ENCODE measurements at places on chromosomes 1 and 21.

- no peak overlapping the region for H3K4me3 ChIP-seq
- no peaks in the 10 kb centered on the region for H3K27me3 ChIP-seq
- H3K36me3 ChIP-seq = no peaks in the 10 kb centered on the region
- DNase-seq = no peak
- no peaks in the 10 kb centered on the region for H3K4me1 ChIP-seq
- no peak overlapping the region for H3K27ac ChIP-seq
These were observed 131.8 kb upstream of the NGF start for GRCh38 chr1:115469703-115470476.

GRCh38 chr1:119632103-119632490, 16.0 kb downstream of the ZNF697 start:
- peaks cover 18% of the 10 kb centered on the region for H3K4me1 ChIP-seq
- DNase-seq = no peak
- no peaks in the 10 kb centered on the region for H3K36me3 ChIP-seq

GRCh38 chr1:182281541-182281940, 110.0 kb downstream of the GLUL start:
- H3K27ac ChIP-seq = no peak overlapping the region
- H3K4me3 ChIP-seq = no peak overlapping the region
- H3K4me1 ChIP-seq = no peaks in the 10 kb centered on the region
- 0 out of 2 replicates have a peak, but pooled peaks cover 1% of the 10 kb centered on the region for H3K27me3 ChIP-seq
- no peak for DNase-seq

GRCh38 chr1:223037845-223038244, 105.2 kb downstream of the TLR5 start:
- H3K27me3 ChIP-seq = no peaks in the 10 kb centered on the region
- no peak for DNase-seq
- no peak overlapping the region for H3K27ac ChIP-seq
- no peaks in the 10 kb centered on the region for H3K36me3 ChIP-seq
- no peak overlapping the region for H3K4me3 ChIP-seq

- no peak overlapping the region for H3K4me3 ChIP-seq
- DNase-seq = no peak
- H3K4me1 ChIP-seq = no peaks in the 10 kb centered on the region
- no peaks in the 10 kb centered on the region for H3K27me3 ChIP-seq
- H3K27ac ChIP-seq = no peak overlapping the region
- H3K36me3 ChIP-seq = peaks cover 18% of the 10 kb centered on the region
These were observed 21.6 kb downstream of the NSUN4 start for GRCh38 chr1:46362158-46362557.

DNA sequence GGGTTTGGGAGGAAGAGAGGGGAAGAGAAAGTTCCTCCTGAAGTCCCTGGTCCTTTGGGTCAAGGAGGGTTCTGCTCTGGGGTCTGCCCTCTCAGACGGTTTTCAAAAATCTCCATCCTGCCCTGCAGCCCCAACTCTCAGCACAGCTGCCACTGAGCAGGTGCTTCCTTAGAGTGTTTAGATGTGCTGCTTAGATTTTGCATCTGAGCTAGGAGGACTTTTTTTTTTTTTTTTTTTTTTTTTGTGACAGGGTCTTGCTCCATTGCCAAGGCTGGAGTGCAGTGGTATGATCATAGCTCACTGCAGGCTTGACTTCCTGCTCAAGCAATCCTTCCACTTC, 324.9 kb upstream of the POU3F1 start:
- no peak for DNase-seq
- H3K4me1 ChIP-seq = no peaks in the 10 kb centered on the region
- H3K4me3 ChIP-seq = no peak overlapping the region
- H3K27me3 ChIP-seq = no peaks in the 10 kb centered on the region

- no peaks in the 10 kb centered on the region for H3K36me3 ChIP-seq
- H3K27ac ChIP-seq = no peak overlapping the region
- H3K4me1 ChIP-seq = no peaks in the 10 kb centered on the region
These were observed 336.7 kb downstream of the DUSP10 start for GRCh38 chr1:221405146-221405545.

GRCh38 chr1:151408891-151409290, 9.5 kb downstream of the PSMB4 start:
- peaks cover 43% of the 10 kb centered on the region for H3K36me3 ChIP-seq
- no peaks in the 10 kb centered on the region for H3K27me3 ChIP-seq
- no peak for DNase-seq
- H3K4me1 ChIP-seq = no peaks in the 10 kb centered on the region
- H3K27ac ChIP-seq = no peak overlapping the region
- H3K4me3 ChIP-seq = no peak overlapping the region

DNA sequence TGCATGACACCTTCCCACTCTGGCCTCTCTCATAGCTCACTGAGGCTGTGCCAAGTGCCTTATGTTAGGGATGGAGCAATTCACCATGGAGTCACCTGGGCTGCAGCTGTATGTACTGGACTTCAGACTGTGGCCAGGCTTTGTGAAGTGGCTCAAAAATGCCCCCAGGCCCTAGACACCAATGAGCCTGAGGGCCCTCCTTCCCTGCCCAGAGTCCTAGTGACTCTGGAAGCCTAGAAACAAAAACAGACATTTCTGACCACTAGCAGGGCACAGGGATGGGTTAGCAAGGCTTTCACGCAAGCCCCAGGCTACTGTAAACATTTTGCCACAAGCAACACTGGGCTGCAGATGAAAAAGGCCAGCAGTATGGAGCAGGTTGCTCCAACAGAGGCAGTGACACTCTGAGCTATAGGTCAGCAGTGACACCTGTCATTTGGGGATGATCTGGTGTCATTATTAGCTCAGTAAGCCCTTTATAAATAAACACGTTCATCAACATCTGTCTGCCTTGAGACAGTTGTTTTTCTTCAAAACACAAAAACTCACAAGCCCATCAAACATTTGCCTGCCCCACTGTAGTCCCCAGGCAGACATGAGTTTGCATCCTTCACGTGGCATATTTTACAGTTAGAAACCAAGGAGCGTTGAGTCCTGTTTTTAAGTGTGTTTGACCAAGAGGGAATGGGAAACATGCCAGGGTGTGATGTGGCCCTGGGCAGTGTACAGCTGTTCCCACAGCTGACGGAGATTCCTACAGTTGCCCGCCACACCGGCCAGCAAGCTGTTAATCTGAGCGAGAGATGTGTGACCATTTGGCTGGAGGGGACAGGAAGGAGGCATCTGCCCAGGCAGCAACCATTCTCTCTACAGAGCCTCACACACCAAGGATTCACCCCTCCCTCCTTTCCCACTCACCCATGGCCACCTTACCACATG, 66.8 kb downstream of the KCNN3 start:
- H3K36me3 ChIP-seq = peaks cover 3% of the 10 kb centered on the region
- no peak overlapping the region for H3K4me3 ChIP-seq
- H3K27me3 ChIP-seq = no peaks in the 10 kb centered on the region
- H3K27ac ChIP-seq = no peak overlapping the region
- no peak for DNase-seq

DNA sequence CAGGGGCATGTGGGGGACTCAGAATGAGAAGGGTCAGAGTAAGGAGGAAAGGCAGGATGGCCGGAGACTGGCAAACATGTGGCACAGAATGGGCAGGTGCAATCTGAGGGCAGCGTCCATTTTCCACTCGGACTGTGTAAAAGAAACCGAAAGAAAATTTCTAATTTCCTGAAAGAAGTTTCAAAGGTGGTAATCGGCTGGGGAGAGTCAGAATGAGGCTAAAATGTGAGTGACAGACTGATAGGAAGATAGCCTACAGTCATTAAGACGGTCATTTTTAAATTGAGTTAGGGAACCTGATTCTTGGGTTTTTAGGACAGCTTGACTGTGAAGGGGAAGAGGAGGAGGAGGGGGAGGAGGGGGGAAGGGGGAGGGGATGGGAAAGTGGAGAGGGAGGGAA, 23.6 kb downstream of the COA6 start:
- no peak overlapping the region for H3K4me3 ChIP-seq
- peaks cover 17% of the 10 kb centered on the region for H3K4me1 ChIP-seq
- no peak for DNase-seq
- peaks cover 5% of the 10 kb centered on the region for H3K36me3 ChIP-seq
- no peaks in the 10 kb centered on the region for H3K27me3 ChIP-seq

GRCh38 chr1:162150112-162150511, 80.6 kb downstream of the NOS1AP start:
- no peaks in the 10 kb centered on the region for H3K4me1 ChIP-seq
- no peak for DNase-seq
- H3K27me3 ChIP-seq = no peaks in the 10 kb centered on the region

DNA sequence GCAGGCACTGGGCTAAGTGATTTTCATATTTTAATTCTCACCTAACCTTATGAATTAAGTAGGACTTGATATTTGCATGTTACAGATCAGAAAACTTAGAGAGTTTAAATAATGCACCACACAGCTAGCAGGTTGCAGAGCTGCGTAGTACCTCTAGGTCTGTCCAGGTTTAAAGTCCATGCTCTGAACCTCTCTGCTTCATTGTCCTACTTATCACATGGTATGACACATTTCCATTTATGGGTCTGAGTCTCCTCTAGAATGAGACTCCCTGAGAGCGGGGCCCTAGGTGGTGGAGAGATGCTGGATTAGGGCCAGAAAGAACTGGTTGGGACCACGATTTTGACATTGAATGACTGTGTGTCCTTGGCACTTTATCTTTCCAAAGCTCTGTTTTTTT, 102.5 kb upstream of the USP24 start:
- H3K27me3 ChIP-seq = no peaks in the 10 kb centered on the region
- H3K4me3 ChIP-seq = no peak overlapping the region
- no peak for DNase-seq

GRCh38 chr1:185398022-185398421, 81.0 kb upstream of the IVNS1ABP start:
- H3K27ac ChIP-seq = no peak overlapping the region
- H3K4me3 ChIP-seq = no peak overlapping the region
- H3K36me3 ChIP-seq = no peaks in the 10 kb centered on the region
- no peaks in the 10 kb centered on the region for H3K4me1 ChIP-seq
- H3K27me3 ChIP-seq = no peaks in the 10 kb centered on the region

GRCh38 chr1:36134031-36134430, 9.0 kb upstream of the COL8A2 start:
- DNase-seq = no peak
- peaks cover 2% of the 10 kb centered on the region for H3K36me3 ChIP-seq
- H3K4me1 ChIP-seq = no peaks in the 10 kb centered on the region
- H3K27ac ChIP-seq = no peak overlapping the region

GRCh38 chr1:214213136-214213535, 67.8 kb upstream of the SMYD2 start:
- no peaks in the 10 kb centered on the region for H3K36me3 ChIP-seq
- no peak overlapping the region for H3K27ac ChIP-seq

DNA sequence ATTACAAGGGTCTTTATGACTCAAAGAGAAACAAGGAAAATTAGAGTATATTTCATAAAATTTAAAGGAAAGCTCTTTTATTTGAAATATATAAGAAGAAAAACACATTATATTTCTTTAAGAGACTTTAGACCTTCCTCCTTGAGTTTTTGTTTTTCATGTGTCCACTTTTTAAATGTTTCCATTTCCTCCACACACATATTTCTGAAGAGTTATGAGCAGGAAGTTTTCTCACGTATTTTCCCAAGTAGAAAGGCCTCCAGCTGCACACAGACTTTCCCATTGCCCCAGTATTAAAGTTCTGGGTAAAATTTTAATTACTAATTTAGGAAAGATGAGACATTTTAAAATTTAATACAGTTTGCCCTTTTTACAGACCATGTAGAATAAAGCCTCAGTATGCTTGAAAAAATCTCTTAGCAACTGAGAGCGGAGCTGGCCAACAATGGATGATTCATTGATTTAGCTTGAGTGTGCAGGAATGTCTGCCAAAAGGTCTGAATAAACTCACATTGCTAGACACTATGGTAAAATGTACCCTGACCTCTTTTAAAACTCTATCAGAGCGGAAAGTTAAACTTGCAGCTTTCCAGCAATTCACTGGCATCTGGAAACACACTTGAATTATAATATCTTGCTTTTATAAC, 57.9 kb downstream of the DDAH1 start:
- no peaks in the 10 kb centered on the region for H3K36me3 ChIP-seq
- H3K27ac ChIP-seq = no peak overlapping the region
- no peak overlapping the region for H3K4me3 ChIP-seq
- no peak for DNase-seq
- peaks cover 3% of the 10 kb centered on the region for H3K27me3 ChIP-seq
- no peaks in the 10 kb centered on the region for H3K4me1 ChIP-seq

DNA sequence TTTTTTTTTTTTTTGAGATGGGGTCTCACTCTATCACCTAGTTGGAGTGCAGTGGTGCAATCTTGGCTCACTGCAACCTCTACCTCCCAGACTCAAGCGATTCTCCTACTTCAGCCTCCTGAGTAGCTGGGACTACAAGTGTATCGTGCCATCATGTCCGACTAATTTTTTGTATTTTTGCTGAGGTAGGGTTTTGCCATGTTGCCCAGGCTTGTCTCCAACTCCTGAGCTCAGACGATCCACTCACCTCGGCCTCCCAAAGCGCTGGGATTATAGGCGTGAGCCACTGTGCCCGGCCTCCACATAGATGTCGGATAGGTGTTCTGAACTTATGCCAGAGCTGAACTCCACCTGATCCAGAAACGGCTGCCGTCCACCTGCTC, 21.1 kb downstream of the PLEKHM2 start:
- no peak overlapping the region for H3K27ac ChIP-seq
- H3K4me1 ChIP-seq = no peaks in the 10 kb centered on the region
- H3K27me3 ChIP-seq = no peaks in the 10 kb centered on the region
- H3K4me3 ChIP-seq = no peak overlapping the region

DNA sequence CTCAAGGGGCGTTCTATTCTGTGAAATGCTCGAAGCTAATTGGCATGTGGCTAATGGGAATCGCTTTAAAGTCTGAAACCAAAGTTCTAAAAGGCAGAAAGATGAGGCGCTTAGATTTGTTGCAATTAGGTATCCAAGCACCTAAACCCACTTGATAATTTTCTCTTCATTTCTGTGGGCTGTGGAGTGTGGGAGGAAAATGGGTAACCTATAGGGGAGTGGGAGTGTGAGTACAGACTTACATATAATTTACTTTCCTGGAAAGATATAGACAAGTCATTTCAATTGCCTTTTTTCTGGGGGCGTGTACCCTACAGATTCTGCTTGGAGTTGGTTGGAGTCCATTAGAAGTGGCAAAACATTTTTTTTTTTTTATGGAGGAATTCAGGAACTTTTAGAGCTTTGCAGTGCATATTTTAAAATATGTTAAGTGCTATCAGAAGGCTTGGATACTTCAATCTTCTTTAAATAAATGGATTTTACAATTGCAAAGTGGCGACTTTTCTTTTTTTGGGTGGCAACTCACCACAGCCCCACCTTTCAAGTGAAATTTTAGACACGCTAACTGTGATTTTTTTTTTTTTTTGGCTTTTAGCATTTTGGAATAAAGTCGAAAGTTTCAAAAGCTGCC, 254.5 kb downstream of the CAMTA1 start:
- no peak overlapping the region for H3K27ac ChIP-seq
- DNase-seq = no peak
- H3K27me3 ChIP-seq = no peaks in the 10 kb centered on the region
- no peaks in the 10 kb centered on the region for H3K4me1 ChIP-seq
- no peak overlapping the region for H3K4me3 ChIP-seq
